Pancreas (tissue), 10 donors: ENCODE measurements at places on chromosomes 1 and 21. TPM values are rescaled to one million over a fixed set of nuclear protein-coding genes. Genes with fewer than 3 reads are reported as not detected.

THEM5 gene
- total RNA-seq, result not detected

DNA sequence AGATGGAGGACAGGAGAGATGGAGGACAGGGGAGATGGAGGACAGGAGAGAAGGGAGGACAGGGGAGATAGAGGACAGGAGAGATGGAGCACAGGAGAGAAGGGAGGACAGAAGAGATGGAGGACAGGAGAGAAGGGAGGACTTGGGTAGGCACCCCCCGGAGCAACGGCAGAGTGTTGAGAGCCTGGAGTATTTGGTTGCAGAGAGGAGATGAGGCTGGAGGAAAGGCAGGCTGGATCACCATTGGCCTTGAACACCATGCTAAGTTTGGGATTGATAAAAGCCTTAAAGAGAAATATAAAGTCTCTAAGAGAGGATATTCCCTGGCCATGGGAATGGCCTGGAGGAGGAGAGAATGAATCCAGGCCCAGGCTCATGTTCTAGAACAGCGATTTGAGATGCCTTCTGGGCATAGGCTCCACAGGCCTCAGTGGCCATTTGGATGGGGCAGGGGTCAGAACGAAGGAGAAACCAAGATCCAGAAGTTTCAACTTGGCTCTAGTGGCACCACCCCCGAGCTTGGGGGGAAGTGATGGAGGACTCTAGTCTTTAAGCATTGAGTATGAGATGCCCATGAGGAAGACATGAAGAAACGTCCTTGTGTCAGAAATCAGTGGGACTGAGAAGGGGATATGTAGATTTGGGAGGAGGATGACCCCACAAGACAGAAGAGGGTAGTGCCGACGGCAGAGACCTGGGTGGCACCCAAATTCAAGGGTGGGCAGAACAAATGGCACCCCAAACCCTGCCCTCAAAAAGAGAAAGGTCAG, 47.9 kb upstream of the EDN2 start:
- DNase-seq, result peak; percentile 10

DNA sequence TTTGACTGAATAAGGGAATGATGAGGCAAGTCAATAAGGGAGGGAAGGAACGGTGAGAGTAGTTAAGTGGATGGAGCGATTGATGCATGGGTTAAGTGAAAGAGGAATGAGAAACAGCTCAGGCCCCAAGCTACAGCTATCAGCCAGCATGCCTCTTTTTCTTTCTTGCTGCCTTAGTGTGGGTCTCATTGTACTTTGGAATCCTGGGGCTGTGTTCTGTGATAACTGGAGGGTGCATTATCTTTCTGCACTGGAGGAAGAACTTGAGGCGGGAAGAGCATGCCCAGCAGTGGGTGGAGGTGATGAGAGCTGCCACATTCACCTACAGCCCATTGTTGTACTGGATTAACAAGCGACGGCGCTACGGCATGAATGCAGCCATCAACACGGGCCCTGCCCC, 1.0 kb downstream of the TEX38 start:
- no peak for DNase-seq

DNA sequence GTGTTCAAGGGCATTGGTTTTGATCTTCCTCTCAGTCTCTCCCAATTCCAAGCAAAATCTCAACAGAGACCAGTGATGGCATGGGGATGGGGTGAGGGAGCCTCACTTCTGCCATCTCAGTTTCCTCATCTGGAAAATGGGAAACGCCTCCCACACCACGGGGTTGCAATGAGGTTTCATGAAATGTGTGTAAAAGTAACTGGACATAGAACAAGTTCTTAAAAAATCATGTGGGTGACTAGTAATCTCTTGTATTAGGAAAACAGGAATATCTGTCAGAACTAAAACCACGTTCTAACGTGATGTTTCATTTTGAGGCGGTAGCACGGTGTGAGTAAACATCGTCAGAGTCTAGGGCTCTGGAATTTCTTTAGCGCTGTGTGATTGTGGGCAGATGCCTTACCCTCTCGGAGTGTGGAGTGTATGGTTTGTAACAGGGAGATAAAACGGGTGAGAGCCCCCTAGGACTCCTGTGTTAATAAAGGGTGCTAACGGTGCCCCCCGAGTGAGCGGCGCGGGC, 55.5 kb upstream of the DNAJC6 start:
- no peak for DNase-seq

VCAM1 gene
- total RNA-seq, result 12.4 TPM

- DNase-seq, result no peak
Measured at GRCh38 chr21:46092026-46092764, 5.7 kb upstream of the COL6A2 start.

CNIH3 gene
- total RNA-seq, result 7.5 TPM

RXFP4 gene
- not detected for total RNA-seq

DNA sequence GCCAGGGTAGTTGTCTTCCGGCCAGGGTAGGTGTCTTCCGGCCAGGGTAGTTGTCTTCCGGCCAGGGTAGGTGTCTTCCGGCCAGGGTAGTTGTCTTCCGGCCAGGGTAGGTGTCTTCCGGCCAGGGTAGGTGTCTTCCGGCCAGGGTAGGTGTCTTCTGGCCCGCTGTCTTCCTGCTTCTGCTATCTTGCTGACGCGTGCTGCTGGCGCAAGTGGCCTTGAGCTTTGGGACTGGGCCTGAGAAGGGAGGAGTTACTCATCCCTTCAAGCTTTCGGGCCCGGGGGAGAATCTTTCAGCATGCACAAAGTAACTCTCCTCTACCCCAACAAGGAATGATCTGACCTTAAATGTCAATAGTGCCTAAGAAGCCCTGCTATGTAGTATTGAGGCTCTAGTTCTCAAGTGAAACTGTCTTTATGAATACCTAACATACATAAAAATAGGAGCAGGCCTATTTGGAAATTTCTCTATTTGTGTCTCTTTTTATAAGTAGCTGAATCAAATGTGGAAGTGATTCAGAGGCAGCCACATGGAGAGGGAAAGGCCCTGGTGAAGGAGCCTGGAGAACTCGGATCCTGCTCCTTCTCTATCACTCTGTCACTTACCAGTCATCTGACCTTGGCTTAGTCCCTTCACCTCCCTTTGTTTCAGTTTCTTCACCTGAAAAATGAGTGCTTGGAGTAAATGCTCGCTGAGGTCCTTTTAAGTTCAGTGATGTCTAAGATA, 65.6 kb downstream of the RGL1 start:
- DNase-seq, result no peak
